ENCODE measurements at places on chromosomes 7 and 10. TPM values are rescaled to one million over a fixed set of nuclear protein-coding genes. Genes with fewer than 3 reads are reported as not detected.
A peak's percentile ranks its signal among the peaks of the same experiment; 100 is the strongest.

DNA sequence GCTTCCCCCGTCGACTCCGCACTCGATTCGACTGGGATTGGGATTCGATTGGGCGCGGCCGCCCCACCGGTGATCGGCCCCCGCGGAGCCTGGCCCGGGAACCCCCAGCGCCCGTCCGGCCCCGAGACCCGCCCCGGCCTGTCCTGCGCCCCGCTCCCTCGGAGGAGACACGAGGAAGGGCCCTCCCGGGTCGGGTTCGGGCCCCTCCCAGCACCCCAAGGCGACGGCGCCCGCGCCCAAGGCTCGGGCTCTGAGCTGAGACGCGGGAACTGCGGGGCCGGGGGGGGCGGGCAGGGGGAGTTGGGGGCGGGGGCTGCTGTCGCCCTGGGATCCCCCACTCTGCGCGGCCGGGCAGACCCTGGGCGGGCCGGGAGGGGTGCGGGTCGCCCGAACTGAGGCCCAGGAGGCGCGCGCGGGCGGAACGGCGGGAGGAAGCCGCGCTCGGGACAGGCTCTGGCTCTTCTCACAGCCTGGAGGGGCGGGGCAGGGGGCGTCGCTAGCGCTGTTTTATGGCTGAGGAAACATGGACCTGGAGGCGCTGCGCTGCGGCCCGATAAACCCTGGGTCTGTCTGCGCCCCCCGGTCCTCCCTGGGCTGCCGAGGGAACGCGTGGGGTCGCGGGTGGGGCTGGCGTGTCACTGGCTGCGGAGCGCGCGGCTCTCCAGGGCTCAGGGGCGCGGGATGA, 1.7 kb upstream of the NKX6-2 start:
- peak; percentile 83 for DNase-seq

DNA sequence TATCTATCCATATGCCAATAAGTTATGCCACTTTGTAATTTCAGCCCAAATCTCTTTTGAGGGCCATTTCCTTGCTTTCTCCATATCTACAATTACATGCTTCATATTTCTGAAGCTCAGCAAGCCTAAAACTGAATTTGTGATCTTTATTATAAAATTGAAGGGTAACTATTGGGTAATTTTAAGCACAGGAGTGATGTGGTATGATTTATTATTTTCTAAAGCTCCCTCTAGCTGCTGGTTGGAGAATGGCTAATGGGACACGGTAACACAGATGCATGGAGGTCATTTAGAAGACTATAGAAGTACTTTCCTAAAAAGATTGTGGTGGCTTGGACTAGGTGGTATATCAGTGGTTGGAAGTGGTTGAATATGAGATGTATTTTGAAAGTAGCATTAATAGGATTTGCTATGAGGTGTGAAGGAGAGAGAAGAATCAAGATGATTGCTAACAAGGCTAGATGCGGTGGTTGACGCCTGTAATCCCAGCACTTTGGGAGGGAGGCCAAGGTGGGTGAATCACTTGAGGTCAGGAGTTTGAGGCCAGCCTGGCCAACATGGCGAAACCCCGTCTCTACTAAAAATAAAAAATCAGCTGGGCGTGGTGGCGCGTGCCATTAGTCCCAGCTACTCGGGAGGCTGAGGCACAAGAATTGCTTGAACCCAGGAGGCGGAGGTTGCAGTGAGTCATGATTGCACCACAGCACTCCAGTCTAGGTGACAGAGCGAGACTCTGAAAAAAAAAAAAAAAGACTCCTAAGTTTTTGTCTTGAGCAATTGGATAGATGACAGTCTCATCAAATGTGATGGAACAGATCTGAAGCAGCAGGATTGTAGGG, 13.9 kb downstream of the KLHDC10 start:
- peak; percentile 42 for DNase-seq

- DNase-seq = no peak
Observed at GRCh38 chr7:19663816-19664462, 44.9 kb downstream of the POLR1F start.

ELMO1 gene
- 24.9 TPM for total RNA-seq
